ENCODE measurements at places on chromosomes 12 and 14.

DNA sequence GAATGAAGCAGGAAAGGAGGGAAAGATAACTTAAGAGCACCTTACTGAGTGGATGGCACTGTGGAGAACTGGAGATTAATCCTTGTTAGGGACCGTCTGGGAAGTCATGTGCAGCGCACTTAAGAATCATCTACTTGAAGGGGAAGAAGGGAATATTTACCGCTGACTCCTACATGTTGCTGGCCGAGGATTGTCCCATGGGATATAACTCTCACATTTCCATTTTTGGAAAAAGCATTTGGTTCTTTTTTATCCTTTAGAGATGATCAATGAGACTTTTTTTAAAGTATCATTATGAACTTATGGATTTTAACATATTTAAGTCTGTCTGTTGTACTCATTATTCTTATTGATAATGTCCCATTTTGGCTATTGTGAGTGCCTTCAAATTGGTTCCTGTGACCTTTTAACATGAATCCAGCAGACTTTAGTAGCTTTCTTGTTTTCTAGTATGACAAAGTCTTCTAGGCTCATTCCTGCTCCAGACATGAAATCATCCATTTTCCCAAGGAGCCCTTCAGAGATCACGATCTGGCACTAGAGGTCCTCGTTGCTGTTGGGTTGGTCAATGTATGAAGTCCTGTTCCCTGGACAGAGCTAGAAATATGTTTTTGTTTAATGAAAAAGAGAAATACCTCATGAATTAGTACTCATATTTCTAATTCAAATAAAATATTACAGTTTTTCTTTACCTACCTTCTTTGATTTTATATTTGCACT is 20.2 kb upstream of the FAM234B start:
- no peak for DNase-seq

DNA sequence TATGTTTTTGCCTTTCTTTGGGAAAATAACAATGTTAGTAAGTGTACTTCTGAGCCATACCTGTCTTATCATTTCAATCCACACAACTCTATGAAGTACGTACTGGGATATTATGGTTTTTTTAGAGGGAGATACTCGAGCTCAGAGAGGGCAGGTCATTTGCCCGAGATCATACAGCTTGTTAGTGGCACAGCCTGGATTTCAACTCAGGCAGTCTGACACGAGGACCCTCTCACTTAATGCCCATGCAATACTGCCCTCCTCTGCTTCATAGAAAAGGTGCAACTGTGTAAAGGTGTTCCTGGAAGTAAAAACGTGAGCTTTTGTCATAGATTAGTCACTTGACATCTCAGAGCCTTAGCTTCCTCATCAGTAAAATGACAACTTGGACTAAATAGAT is 128.0 kb downstream of the NDUFA12 start:
- DNase-seq, result no peak

DNA sequence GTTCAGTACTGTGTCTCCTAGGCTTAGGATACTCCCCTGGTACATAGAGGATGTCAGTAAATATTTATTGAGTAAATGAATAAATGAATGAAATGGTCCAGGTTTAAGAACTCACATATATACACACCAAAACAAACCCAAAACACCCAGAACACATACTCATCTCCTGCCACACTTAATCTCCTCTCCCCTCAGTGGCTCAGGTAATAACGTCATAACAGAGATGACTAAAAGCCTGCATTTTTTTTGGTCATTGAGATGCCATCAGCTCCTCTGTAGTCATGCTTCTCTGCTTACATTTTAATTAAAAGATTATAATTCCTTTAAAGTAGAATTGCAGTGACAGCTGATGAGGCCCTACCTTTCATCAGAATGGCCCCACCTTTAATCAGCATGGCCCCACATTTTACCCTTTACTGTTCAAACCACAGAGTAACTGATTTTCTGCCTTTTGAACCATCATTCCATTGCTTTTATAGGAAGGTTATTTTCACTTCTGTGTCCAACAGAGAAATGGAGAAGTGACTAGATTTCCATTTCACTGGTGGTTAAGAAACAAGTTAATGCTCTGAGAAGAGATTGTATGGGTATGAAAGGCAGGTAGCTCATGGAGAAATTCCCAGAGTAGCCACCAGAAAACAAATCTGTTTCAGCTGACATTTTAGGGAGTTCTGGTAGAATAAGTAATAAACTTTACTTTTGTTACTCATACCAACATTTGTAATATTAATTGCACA is 193.4 kb upstream of the ATP2B1 start:
- DNase-seq, result no peak

DNA sequence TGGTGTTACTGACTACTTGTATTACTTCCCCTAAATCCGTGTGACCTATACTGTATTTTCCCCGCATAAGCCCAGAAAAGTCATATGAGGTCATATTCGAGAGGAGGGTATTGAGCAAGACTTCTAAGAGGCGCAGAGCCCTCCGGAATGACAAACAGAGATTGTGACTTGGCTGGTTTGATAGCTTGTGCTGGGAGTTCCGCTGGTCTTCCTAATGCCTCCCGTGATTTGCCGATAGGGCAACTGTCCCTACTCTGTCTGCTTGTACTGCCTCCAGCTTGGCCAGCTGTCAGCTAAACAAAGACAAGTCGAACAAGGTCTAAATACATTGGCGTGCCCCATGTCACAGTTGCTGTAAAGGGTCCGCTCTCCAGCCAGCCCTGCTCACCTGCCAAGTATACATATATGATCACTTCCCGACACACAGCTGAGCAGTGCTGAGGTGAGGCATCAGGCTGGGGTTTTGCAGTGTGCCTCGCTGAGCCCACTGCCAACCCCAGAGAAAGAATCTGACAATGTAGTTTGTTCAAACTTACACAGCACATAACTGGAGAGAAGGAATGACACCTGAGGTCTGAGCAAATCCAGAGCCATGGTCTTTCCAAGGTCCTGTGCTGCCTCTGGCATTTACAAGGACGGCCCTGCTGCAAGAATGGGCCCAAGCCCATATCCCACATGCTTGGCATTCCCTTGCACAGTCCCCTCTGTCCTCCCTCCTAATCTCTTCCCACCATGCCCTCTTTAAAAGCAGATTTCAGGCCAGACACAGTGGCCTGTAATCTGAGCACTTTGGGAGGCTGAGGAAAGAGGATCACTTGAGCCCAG is 23.7 kb downstream of the LGMN start:
- DNase-seq, result peak; percentile 37

DNA sequence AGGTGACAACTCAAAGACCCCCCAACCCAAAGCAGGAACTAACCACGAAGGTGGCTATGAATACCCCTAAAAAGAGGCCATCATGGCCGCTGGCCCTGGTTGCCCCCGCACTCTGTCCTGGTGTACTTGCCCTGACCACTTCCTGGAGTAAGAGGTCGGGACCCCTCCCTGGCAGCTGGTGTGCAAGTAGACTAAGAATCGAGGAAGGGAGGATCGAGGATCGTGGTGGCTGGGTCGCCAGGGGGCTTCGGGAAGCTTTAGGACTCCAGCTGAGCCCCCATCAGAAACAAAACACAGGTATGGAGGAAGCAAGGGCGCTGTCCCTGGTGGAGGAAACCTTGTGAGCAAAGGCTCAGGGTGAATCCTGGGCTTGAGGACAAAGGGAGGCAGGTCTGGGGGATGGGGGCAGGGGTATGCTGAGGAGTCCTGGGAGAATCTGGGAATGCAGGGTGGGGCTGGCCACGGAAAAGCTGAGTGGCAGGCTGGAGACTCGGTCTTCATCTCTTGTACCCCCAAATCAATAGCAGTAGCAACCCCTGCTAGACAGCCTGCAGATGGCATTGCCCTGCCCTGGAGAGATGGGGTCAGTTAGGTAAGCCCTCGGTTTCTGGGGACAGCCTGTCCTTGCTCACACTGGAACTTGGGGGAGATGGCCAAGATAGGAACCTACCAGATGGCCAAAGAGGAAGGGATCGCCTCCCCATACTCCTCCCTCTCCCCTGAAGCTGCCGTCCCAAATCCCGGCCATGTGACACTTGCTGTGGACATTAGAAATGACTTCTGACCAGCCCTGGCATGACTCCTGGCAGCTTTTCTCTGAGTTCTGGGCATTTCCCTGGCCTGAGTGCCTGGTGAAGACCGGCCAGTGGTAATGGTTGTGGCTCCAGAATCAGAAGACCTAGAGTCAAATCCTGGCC is 45.3 kb upstream of the ESRRB start:
- no peak for DNase-seq

DNA sequence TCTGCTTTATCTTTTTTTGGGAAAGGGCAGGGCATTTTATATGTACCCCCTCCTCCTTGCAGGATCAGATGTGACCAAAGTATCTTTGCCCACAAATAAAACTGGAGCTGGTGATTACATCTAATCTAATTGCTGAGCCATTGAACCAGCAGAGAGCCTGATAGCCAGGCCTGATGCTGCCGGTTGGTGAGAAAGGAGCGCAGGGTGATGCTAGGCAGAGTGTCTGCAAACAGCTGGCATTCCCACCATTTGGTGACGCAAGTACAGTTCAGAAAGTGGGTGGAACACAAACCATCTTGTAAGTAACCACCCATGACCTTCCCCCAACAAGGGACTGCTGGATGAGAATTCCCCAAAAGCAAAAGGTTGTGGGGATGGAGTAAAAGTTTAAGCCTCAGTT is 12.7 kb downstream of the DPPA3 start:
- no peak for DNase-seq

- DNase-seq, result no peak
Measured at GRCh38 chr12:48311313-48311712, 39.4 kb downstream of the ZNF641 start.

DNA sequence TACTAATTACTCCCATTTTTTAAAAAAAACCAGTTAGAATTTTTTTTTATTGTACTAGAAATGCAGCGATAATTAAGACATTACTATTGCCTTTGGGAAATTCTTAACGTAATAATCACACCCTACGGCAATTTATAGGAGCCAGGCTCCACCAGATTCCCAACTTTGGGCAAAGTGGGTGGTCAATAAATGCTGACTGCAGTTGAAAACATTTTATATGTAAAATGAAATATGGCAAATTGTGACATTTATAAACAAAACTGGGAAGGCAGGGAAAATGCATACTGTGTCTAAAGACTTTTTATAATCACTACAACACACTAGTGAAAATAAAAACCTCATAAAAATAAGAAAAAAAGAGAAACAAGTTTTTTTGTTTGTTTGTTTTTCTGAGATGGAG is 93.3 kb upstream of the HECTD1 start:
- no peak for DNase-seq

GRCh38 chr12:65885312-65885711 is 61.0 kb downstream of the HMGA2 start:
- DNase-seq, result no peak

DNA sequence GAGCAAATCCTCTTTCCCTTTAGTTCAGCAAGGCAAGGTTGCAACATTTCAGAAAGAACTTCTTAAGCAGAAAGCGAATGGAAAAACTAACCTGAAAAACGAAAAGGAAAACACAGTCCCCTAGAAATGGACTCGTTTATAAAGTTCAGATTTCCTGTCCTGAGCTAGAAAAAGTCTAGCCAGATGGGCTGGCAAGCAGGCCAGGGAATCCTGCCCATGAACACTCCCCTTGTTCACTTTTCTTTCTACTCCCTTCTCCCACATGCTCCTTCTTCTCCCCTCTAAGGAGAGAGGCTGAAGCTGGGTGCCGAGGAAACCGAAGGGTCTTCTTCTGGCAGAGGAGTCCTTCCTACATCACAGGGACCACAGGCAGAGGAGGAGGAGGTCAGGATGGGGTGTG is 27.1 kb downstream of the LTBP2 start:
- no peak for DNase-seq

DNA sequence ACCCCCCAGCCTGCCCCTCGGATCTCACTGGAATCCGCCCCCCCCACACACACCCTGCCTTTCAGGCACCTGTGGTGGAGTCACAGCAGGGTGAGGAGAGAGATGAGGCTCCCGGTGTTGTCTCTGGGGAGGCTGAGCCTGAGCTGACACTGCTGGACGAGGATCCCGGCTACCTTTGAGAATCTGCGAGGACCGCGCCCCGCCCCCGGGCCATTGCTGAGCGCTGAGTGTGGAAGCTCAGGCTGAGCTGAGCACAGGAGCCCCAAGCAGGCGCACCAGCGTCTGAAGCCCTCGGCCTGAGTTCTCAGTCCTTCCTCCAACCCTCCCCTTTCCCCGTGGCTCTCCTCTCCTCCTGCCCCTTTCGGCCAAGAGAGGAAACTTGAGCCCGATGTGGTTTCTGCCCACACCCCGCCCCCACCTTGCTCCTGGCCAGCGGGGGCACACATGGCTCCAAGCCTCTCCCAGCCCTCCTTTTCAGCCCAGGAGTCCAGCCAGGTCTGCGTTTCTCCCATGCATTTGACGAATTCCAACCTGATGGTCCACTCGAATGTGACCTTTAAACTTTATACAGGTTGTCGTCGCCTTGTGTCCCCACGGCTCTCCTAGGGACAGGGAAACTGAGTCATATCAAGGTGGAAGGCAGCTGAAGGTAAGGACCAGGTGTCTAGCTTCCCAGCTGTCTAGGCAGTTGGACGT is at the start of gene NFE2:
Gene NFE2 (minus strand): TSS at position 284 of the 696 bp plus-strand sequence. CDS start 5,767 bp downstream, outside the sequence.
- peak; percentile 49 for DNase-seq

- no peak for DNase-seq
Measured at GRCh38 chr12:131628766-131629448, 82.0 kb upstream of the SFSWAP start.

DNA sequence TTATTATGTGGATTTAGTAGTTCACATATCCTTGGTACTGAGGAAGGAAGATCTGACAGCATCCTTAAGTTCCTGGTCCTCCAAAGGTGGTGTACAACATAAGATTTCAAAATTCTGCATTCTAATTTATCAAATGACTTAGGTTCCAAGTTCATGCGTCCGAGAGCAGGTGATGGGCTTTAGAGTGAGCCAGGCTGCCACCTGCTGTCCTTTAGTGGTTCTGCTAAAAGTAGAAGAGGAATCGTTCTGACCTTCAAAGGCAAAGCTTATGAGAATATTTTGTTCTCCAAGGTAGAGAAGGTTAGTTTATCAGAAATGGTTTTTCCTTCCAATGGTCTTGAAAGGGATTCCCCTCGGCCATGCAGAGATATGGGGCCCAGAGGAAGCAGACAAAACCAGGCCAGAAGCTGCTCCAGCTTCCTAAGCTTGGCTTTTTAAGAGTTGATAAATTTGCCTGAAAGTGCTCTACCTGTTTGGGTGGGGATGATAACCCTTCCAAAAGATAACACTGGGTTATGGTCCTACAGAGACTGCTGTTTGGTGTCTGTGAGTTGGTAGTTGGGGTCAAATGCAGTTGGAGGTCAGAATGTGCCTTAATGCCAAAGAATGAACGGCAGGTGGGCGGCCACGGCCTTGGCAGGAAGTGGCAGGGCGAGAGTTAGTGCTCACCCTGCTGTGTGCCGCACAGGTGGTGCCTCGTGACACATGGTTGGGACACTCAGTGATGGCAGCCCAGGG is 29.1 kb upstream of the LRTM2 start:
- peak; percentile 69 for DNase-seq

Measured in heart left ventricle (tissue), 16 donors.